ENCODE measurements at places on chromosomes 12 and 14.

DNA sequence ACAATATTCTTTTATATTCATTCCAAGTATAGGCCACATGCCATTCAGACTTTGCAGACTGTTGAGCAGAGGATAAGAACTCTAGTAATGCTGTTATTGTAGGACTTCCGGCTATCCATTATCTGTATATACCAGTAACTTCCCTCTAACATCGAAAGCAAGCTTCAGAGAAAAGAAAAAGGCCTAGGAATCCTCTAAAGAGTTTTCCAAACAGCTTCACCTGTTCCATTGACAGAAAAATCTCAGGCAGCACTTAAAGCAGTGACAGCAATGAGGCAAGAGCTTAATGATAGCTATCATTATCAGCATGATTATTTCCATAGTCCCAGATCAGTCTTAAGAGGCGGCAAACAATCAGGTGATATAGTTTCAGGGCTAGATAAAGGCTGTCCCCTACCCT, 1.8 kb downstream of the CPNE8 start:
- no peak for DNase-seq

GRCh38 chr12:552466-552865, 92.7 kb downstream of the B4GALNT3 start:
- no peak for DNase-seq

DNA sequence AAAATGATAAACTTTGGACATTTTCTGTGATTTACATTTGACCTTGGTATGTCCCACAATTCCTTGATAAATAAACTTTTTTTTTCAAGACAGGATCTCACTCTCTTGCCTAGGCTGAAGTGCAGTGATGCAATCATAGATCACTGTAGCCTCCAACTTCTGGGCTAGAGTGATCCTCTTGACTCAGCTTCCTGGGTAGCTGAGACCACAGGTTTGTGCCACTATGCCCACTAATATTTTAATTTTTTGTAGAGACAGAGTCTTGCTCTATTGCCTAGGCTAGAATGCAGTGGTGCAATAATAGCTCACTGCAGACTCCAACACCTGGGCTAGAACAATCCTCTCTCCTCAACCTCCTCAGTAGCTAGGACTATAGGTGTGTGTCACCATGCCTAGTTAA, 79.1 kb upstream of the PTGDR start:
- DNase-seq: no peak

GRCh38 chr12:88716240-88716639, 136.0 kb upstream of the KITLG start:
- no peak for DNase-seq
